Activated CD8-positive, alpha-beta T cell treated with anti-CD3 and anti-CD28 coated beads, Interleukin-2, amount 10 ng/mL, durations not matched to agents 7 days and 5 days (primary cell): ENCODE measurements at places on chromosomes 5 and 9.

DNA sequence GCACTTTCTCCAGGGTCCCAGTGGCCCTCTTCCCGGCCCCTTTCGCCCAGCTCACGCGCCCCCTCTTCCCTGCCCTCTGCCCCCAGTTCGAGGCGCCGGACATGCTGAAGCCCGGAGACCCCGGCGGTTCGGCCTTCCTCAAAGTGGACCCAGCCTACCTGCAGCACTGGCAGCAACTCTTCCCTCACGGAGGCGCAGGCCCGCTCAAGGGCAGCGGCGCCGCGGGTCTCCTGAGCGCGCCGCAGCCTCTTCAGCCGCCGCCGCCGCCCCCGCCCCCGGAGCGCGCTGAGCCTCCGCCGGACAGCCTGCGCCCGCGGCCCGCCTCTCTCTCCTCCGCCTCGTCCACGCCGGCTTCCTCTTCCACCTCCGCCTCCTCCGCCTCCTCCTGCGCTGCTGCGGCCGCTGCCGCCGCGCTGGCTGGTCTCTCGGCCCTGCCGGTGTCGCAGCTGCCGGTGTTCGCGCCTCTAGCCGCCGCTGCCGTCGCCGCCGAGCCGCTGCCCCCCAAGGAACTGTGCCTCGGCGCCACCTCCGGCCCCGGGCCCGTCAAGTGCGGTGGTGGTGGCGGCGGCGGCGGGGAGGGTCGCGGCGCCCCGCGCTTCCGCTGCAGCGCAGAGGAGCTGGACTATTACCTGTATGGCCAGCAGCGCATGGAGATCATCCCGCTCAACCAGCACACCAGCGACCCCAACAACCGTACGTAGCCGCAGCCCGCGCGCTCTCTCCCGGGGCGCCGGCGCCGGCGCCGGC lies 1.0 kb downstream of the PRDM6 start:
- no peak for DNase-seq

DNA sequence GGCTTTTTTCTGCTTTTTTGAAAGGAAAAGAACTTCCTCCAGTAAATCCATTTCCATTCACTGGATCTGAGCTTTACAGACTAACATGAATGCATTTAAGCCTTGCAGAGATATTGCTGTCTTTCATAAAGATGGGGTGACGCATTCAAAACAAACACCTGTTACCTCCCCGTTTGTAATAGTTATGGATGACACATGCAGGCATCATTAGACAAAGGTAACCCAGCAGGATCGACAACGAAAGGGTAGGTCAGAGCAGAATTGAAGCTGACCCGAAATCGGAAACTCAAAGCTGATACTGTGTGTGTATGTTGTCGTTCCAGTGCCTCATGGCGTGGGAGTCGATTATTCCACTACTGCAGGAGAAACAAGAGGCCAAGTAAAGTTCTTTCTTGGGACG lies 22.2 kb downstream of the SLC46A2 start:
- DNase-seq, result no peak

- DNase-seq, result no peak
Observed at GRCh38 chr9:122656378-122656777, 1.0 kb downstream of the OR1B1 start.

DNA sequence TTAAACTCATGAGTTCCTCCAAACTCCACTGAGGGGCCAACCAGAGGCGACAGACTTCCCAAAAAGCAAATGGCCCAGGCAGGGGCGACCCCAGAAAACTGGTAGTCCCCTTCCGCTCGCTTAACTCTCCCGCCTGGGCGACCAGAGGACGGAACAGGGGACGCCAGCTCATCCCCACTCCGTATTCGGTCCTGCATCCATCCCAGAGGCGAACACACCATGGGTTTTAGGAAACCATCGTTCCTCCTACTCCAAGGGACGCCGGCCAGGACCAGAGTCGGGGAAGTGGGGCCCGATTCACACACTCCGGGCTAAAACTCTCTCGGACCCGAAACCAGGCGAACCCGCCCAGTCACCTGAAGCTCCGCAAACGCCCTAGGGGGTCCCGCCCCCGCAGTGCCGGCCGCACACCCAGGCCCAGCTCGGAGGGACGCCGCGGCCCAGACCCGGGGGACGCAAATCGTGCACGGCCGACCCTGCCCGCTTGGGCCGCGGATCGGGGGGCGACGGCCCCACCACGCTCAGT lies 478 bp downstream of the TEX10 start:
- peak; percentile 47 for DNase-seq
